Myometrial cell (primary cell): ENCODE measurements at places on chromosomes 4 and X. TPM values are rescaled to one million over a fixed set of nuclear protein-coding genes. Genes with fewer than 3 reads are reported as not detected.

Gene SOX3
- not detected in 2 replicates for total RNA-seq

Gene SLITRK4
- total RNA-seq: not detected in 2 replicates

Gene FREM3
- not detected in 2 replicates for total RNA-seq

Gene ETDC
- not detected in 2 replicates for total RNA-seq

Gene CCDC110
- 0.58 and 0.71 TPM in 2 replicates for total RNA-seq

Gene DCAF16
- total RNA-seq: 12.4 and 22.0 TPM in 2 replicates

Gene AMBN
- not detected in 2 replicates for total RNA-seq

Gene MAB21L2
- 0.58 TPM in 1 of 2 replicates, not detected in the other for total RNA-seq

Gene CPZ
- 2.9 and 3.5 TPM in 2 replicates for total RNA-seq

Gene STATH
- not detected in 2 replicates for total RNA-seq

Gene APELA
- not detected in 2 replicates for total RNA-seq

Gene MAGEB10
- total RNA-seq: not detected in 2 replicates

Gene NR3C2
- total RNA-seq: under 0.01 and 0.18 TPM in 2 replicates

Gene SPANXD
- not detected in 2 replicates for total RNA-seq

Gene TAF7L
- total RNA-seq: 0.29 and 0.53 TPM in 2 replicates

Gene IGSF1
- total RNA-seq: not detected in 2 replicates

Gene BTK
- under 0.01 TPM in 1 of 2 replicates, not detected in the other for total RNA-seq

Gene ARSD
- total RNA-seq: 14.1 and 18.4 TPM in 2 replicates

Gene CUL4B
- total RNA-seq: 76.4 and 80.4 TPM in 2 replicates

Gene ATP11C
- 25.1 and 42.7 TPM in 2 replicates for total RNA-seq

Gene ODAM
- not detected in 2 replicates for total RNA-seq

Gene NLRP2B
- not detected in 2 replicates for total RNA-seq

Gene CLDN24
- total RNA-seq: not detected in 2 replicates

Gene GLRA3
- total RNA-seq: not detected in 2 replicates

Gene LDB2
- 9.0 and 12.4 TPM in 2 replicates for total RNA-seq

Gene IL2
- not detected in 2 replicates for total RNA-seq

Gene TXK
- total RNA-seq: 0.86 and 2.7 TPM in 2 replicates

Gene PAGE4
- total RNA-seq: not detected in 2 replicates

Gene POU3F4
- total RNA-seq: not detected in 2 replicates

Gene DMRTC1
- total RNA-seq: not detected in 2 replicates

Gene CFAP99
- not detected in 2 replicates for total RNA-seq

Gene RAB9B
- 0.29 and 1.1 TPM in 2 replicates for total RNA-seq

Gene RHOH
- 0.53 TPM in 1 of 2 replicates, not detected in the other for total RNA-seq

Gene MAGEC3
- not detected in 2 replicates for total RNA-seq

Gene SRPX2
- total RNA-seq: 61.3 and 65.2 TPM in 2 replicates

Gene LRBA
- 19.6 and 32.8 TPM in 2 replicates for total RNA-seq

Gene CXCL9
- total RNA-seq: not detected in 2 replicates

Gene MAGEB2
- not detected in 2 replicates for total RNA-seq

Gene TNIP3
- total RNA-seq: 0.18 TPM in 1 of 2 replicates, not detected in the other

Gene CT47A1
- not detected in 2 replicates for total RNA-seq

Gene CWH43
- not detected in 2 replicates for total RNA-seq

Gene SPP1
- 0.29 and 1.8 TPM in 2 replicates for total RNA-seq

Gene DRP2
- 2.3 TPM in 2 replicates for total RNA-seq

Gene HMX1
- total RNA-seq: 0.58 TPM in 1 of 2 replicates, not detected in the other

Gene TMEM156
- 1.4 and 2.0 TPM in 2 replicates for total RNA-seq

Gene CCKAR
- not detected in 2 replicates for total RNA-seq

Gene ZFYVE28
- total RNA-seq: 0.29 and 1.4 TPM in 2 replicates
